ENCODE measurements at places on chromosomes 4 and X. TPM values are rescaled to one million over a fixed set of nuclear protein-coding genes. Genes with fewer than 3 reads are reported as not detected.

The CT47B1 gene
- total RNA-seq, result not detected

The ZFP42 gene
- 1.2 TPM for total RNA-seq

The HERC5 gene
- 6.8 TPM for total RNA-seq

The SSX4B gene
- not detected for total RNA-seq

The CITED1 gene
- 1.3 TPM for total RNA-seq

The GAGE13 gene
- not detected for total RNA-seq

DNA sequence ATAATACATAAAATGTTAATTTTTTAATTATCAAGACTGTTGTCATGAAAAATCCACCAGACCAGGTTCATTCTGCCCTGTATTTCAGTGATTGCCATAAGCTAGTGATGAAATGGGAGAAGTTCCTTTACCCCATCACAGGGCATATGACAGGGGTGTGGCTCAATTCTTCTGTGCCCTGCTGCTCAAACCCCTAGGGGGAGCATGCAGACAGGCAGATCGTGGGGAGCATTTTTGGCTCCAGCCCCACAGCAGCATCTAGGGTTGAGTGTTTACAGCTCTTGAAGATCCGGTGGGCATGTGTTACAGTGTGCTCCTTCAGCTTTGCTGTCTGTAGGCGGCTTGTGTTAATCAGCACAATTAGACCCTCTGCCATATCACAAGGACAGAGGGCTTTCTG, 700.7 kb downstream of the PCDH18 start:
- H3K27me3 ChIP-seq, result no peaks in the 10 kb centered on the region
- H3K36me3 ChIP-seq, result no peaks in the 10 kb centered on the region
- no peaks in the 10 kb centered on the region for H3K4me1 ChIP-seq
- H3K4me3 ChIP-seq, result no peak overlapping the region
- DNase-seq, result no peak
- H3K27ac ChIP-seq, result no peak overlapping the region

DNA sequence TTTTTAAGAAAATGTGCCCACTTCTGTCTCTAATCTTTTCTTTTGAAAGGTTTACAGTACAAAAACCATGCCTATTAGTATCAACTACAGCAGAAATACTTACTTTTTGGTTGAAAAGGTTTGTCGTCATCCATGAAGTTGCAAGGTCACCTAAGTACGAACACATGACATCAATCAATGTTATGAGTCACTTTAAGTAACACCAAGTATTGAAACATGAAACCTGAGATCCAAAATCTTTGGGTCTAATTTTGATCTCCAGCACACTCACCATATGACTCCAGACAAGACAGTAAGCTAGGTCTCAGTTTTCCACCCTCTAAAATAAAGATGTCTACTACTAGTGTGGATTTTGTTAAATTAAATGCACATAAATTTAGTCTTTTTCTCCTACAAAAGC, 8.4 kb downstream of the ZNF280C start:
- H3K4me3 ChIP-seq, result no peak overlapping the region
- no peak overlapping the region for H3K27ac ChIP-seq
- no peaks in the 10 kb centered on the region for H3K4me1 ChIP-seq
- DNase-seq, result no peak
- H3K36me3 ChIP-seq, result no peaks in the 10 kb centered on the region
- H3K27me3 ChIP-seq, result no peaks in the 10 kb centered on the region

DNA sequence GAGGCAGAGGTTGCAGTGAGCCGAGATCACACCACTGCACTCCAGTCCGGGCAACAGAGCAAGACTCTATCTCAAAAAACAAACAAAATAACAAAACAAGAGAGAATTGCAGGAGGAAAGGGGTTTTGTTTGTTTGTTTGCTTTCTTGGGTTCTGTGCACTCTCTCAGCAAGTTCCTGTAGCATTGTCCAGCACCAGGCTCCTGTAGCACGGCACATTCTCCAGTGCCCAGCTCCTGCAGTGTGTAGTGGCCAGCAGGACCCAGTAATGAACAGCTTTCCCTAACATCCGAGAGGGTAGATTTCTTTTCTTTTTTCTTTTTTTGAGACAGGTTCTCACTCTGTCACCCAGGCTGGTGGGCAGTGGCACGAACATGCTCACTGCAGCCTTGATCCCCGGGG, 60.5 kb upstream of the USP9X start:
- H3K27ac ChIP-seq, result no peak overlapping the region
- H3K36me3 ChIP-seq, result no peaks in the 10 kb centered on the region
- peaks cover 3% of the 10 kb centered on the region for H3K4me1 ChIP-seq
- H3K27me3 ChIP-seq, result no peaks in the 10 kb centered on the region
- DNase-seq, result no peak

- no peak overlapping the region for H3K4me3 ChIP-seq
- no peaks in the 10 kb centered on the region for H3K4me1 ChIP-seq
- no peaks in the 10 kb centered on the region for H3K27me3 ChIP-seq
- no peak overlapping the region for H3K27ac ChIP-seq
These were observed 369.3 kb downstream of the FBXW7 start for GRCh38 chr4:152166567-152166966.

- no peaks in the 10 kb centered on the region for H3K36me3 ChIP-seq
- no peaks in the 10 kb centered on the region for H3K27me3 ChIP-seq
- no peak overlapping the region for H3K27ac ChIP-seq
- H3K4me1 ChIP-seq, result no peaks in the 10 kb centered on the region
These were observed 8.3 kb upstream of the SPON2 start for GRCh38 chr4:1180663-1181062.

- no peak overlapping the region for H3K27ac ChIP-seq
These were observed 75.9 kb downstream of the C4orf51 start for GRCh38 chr4:145755802-145756201.

- no peaks in the 10 kb centered on the region for H3K4me1 ChIP-seq
- H3K27ac ChIP-seq, result no peak overlapping the region
- DNase-seq, result no peak
These were observed 134.2 kb downstream of the SORBS2 start for GRCh38 chr4:185677637-185678314.

- H3K27me3 ChIP-seq, result no peaks in the 10 kb centered on the region
- DNase-seq, result no peak
- no peak overlapping the region for H3K27ac ChIP-seq
- H3K4me3 ChIP-seq, result no peak overlapping the region
- no peaks in the 10 kb centered on the region for H3K36me3 ChIP-seq
- H3K4me1 ChIP-seq, result no peaks in the 10 kb centered on the region
These were observed 10.4 kb downstream of the CXCL8 start for GRCh38 chr4:73750730-73751129.

DNA sequence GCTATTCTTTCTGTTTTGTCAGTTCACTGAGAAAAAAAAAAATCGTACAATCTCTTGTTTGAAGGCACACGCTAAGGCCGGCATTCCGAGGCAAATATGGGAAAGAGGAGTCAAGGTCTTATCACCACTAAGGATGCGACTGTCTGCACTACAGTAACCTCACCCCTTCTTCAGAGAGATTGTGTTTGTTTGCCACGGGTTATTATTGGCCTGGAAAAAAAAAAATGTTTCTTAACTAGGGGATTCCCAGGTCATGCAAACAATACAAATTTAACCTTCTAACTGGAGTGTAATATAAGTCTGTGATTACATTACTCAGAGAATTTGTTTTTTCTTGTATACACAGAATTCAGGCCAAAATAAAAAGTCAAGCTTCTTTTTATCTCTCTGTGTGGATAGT, 168.3 kb downstream of the TMA16 start:
- no peak overlapping the region for H3K4me3 ChIP-seq
- no peaks in the 10 kb centered on the region for H3K36me3 ChIP-seq
- no peak overlapping the region for H3K27ac ChIP-seq
- H3K27me3 ChIP-seq, result no peaks in the 10 kb centered on the region

- H3K4me1 ChIP-seq, result no peaks in the 10 kb centered on the region
- H3K27me3 ChIP-seq, result no peaks in the 10 kb centered on the region
- no peak overlapping the region for H3K4me3 ChIP-seq
- H3K36me3 ChIP-seq, result no peaks in the 10 kb centered on the region
These were observed 575.3 kb downstream of the TRIML1 start for GRCh38 chr4:188714501-188714900.

DNA sequence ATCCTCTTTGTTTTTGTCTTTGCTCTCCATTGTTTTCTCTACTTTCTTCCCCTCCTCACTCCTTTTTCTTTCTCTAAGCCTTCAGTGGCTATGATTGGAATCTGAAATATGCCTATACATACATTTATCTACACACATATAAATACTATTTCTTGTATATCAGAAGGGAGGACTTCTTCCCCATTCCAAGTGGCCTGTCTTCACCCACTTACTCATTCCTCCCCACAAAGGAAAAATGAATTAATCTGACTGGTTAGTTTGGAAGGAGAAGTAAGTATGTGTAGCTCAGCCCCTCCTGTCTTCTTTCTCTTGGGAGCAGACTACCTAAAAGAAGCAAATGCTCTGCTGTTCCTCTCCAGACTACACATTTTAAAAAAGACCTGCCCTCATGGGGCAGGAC, 17.7 kb downstream of the GUCY2F start:
- no peaks in the 10 kb centered on the region for H3K36me3 ChIP-seq
- H3K27me3 ChIP-seq, result no peaks in the 10 kb centered on the region
- H3K27ac ChIP-seq, result no peak overlapping the region
- no peak for DNase-seq
- H3K4me3 ChIP-seq, result no peak overlapping the region
- H3K4me1 ChIP-seq, result no peaks in the 10 kb centered on the region

- no peaks in the 10 kb centered on the region for H3K36me3 ChIP-seq
- DNase-seq, result no peak
- H3K4me1 ChIP-seq, result no peaks in the 10 kb centered on the region
- H3K27ac ChIP-seq, result no peak overlapping the region
- H3K4me3 ChIP-seq, result no peak overlapping the region
- H3K27me3 ChIP-seq, result no peaks in the 10 kb centered on the region
These were observed 229.5 kb downstream of the GALNTL6 start for GRCh38 chr4:172042714-172043114.

GRCh38 chr4:304969-305680, at the start of gene ZNF732:
ZNF732 (minus strand) TSS chr4:305474; CDS start chr4:305310, 164 bp downstream.
- no peaks in the 10 kb centered on the region for H3K4me1 ChIP-seq
- no peaks in the 10 kb centered on the region for H3K36me3 ChIP-seq
- H3K4me3 ChIP-seq, result no peak within 1 kb of the TSS
- DNase-seq, result no peak

- H3K36me3 ChIP-seq, result no peaks in the 10 kb centered on the region
- no peak overlapping the region for H3K27ac ChIP-seq
- H3K4me3 ChIP-seq, result no peak overlapping the region
- no peaks in the 10 kb centered on the region for H3K4me1 ChIP-seq
These were observed 277.8 kb downstream of the TENM3 start for GRCh38 chr4:182521011-182521410.

DNA sequence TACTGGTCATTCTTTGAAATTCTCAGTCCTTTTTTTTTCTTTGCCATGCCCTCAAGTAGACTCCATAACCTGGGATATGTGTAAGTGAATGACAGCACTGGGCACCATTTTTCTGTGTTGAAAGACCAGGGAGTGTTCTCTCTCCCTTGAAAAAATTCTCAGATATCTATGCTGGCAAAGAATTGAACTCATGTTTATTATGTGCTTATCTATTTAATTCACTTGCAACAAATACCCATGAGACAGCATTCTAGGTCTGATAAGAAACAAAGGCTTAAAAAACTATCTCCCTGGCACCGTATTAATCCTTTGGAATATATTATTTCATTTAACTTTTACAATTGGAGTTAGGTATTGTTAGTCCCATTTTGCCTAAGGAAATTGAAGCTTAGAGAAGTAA, 36.7 kb downstream of the LARP7 start:
- no peaks in the 10 kb centered on the region for H3K27me3 ChIP-seq
- no peak overlapping the region for H3K4me3 ChIP-seq
- DNase-seq, result no peak
- no peaks in the 10 kb centered on the region for H3K4me1 ChIP-seq
- H3K36me3 ChIP-seq, result no peaks in the 10 kb centered on the region

DNA sequence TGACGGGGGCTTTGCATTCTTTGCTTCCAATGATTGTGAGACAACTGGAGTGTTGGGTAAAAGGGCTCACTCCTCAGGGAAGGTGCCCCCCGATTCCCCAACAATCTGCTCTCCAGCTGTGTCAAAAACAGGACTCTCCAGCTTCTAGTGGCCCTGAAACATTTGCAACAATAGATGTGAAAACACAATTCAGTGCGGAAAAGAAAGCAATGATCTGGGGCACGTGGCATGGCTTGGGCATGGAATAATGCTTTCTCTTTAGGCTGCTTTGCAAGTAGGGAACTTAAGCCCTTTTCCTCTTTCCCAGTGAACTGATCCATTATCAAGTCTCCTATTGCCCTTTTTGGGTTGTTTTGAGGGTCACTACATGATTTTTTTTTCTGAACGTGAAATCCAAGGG, 239.9 kb downstream of the C4orf33 start:
- H3K36me3 ChIP-seq, result no peaks in the 10 kb centered on the region
- DNase-seq, result no peak
- no peaks in the 10 kb centered on the region for H3K27me3 ChIP-seq
- H3K4me3 ChIP-seq, result no peak overlapping the region
- no peaks in the 10 kb centered on the region for H3K4me1 ChIP-seq

DNA sequence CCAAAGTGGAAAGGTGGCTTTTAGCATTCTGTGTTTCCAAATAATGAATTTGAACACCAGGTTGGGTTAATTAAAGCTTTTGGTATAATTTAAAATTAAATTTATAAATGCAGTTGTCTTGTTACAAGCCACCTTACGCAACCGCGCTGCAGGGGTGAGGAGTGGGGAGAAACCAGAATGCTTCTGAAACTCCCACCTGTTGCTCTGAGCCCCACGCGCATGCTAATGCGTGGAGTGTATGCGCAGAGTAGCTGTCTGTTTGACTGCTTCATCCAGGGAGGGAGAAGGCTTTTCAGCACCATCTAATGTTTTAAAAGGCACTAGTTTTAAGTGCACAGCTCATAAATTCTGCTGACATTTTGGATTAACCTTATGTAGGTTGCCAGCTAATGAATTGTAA, 12.5 kb downstream of the OGT start:
- DNase-seq, result no peak
- no peak overlapping the region for H3K4me3 ChIP-seq
- no peaks in the 10 kb centered on the region for H3K27me3 ChIP-seq
- H3K4me1 ChIP-seq, result no peaks in the 10 kb centered on the region
- no peaks in the 10 kb centered on the region for H3K36me3 ChIP-seq
- H3K27ac ChIP-seq, result peak overlapping the region; percentile 35

DNA sequence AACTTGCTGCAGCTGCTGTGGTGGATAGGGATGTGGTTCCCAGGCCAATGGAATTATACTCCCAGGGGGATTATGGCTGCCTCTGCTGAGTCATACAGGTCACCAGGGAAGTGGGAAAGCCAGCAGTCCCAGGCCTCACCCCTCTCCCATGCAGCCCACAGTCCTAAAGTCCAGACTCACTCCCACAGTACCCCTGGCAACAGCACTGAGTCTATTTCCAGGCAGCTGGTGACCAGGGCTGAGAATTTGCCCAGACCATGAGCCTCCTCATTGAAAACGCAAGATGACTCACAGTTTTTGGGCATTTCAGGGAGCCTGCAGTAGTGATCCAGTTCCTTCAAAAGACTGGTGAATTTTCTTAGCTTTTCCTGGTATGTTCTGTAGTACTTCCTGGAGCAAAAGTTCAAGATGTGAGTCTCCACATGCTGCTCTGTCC, 137.6 kb downstream of the NPNT start:
- no peaks in the 10 kb centered on the region for H3K36me3 ChIP-seq
- no peak overlapping the region for H3K4me3 ChIP-seq
- H3K4me1 ChIP-seq, result 0 out of 2 replicates have a peak, but pooled peaks cover 2% of the 10 kb centered on the region

- H3K4me1 ChIP-seq, result no peaks in the 10 kb centered on the region
- H3K4me3 ChIP-seq, result no peak overlapping the region
- H3K27ac ChIP-seq, result no peak overlapping the region
These were observed 1544.5 kb upstream of the TENM3 start for GRCh38 chr4:180698550-180699195.

- H3K4me1 ChIP-seq, result no peaks in the 10 kb centered on the region
- H3K36me3 ChIP-seq, result no peaks in the 10 kb centered on the region
- H3K27me3 ChIP-seq, result no peaks in the 10 kb centered on the region
- DNase-seq, result no peak
- H3K27ac ChIP-seq, result no peak overlapping the region
These were observed 12.9 kb downstream of the HHIP start for GRCh38 chr4:144658903-144659302.

All from Caco-2 (cell line).